ENCODE measurements at places on chromosomes 2 and 18.

- no peak for DNase-seq
Measured at GRCh38 chr2:237625777-237626176, 1.6 kb upstream of the LRRFIP1 start.

- DNase-seq: no peak
Measured at GRCh38 chr2:232502511-232502910, 14.9 kb upstream of the ECEL1 start.

GRCh38 chr2:228367356-228367755 is 185.9 kb upstream of the SPHKAP start:
- DNase-seq: no peak

DNA sequence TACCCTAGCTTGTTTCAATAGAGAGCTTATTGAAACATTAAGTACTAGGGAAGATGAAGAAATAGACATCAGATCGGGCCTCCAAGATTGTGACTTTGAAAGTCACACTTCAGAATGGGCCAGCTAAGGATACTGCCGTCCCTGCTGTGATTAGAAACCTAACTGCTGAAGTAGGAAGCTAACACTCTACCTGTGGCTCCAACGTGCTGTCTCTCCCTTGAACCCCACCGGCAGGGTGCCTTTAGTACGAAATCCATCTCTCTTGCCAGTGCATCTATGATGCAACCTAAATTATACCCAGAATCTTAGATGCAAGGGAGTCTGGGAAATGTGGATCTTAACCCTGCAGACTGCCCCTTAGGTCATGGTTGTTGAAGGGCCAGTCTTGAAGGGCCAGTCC is 78.6 kb downstream of the OXER1 start:
- no peak for DNase-seq

Data from Right ventricle myocardium superior (tissue), 1 donor.